ENCODE measurements at places on chromosomes 4 and X.

GRCh38 chr4:166577639-166578038, 656.7 kb downstream of the SPOCK3 start:
- no peak for DNase-seq

DNA sequence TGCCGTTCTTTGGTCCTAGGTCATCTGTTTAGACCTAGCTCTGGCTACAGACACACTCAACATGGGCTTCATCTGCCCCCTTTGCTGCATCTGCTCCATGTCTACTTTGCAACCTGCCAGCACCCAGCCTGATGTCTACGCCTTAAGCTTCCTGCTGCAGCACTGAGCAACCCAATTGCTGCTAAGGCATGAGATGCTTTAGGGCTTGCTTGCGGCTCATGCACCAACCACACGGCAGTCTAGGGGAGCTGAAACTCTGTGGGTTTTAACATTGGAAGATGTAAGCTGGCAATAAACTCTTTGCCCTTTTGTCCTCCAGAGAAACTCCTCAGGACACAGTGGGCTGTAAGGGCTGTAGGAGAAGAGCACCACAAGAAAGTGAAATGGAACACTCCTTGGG, 11.7 kb upstream of the CLNK start:
- DNase-seq: no peak

- no peak for DNase-seq
These were observed 390.7 kb downstream of the GBA3 start for GRCh38 chr4:23083391-23083790.

DNA sequence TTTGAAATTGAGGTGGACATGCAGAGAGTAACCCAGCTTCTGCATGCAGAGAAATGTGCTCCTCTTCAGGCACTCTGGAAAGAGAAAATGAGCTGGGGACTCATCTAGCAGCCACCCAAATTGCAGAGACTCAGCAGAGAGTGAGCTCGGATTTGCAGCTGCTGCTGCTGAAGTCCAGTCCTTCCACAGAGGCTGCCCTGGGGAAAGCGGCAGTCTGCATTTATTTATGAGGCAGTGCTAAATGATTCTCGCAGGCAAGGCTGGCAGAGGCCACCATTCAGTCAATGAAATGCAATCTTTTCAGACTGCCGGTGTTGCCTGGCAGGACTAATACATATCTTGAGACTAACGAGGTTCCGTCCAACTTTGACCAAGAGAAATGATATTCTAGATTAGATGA, 404.8 kb downstream of the NLGN4X start:
- DNase-seq: no peak

GRCh38 chr4:146975527-146975926, 29.9 kb upstream of the TTC29 start:
- DNase-seq: no peak

DNA sequence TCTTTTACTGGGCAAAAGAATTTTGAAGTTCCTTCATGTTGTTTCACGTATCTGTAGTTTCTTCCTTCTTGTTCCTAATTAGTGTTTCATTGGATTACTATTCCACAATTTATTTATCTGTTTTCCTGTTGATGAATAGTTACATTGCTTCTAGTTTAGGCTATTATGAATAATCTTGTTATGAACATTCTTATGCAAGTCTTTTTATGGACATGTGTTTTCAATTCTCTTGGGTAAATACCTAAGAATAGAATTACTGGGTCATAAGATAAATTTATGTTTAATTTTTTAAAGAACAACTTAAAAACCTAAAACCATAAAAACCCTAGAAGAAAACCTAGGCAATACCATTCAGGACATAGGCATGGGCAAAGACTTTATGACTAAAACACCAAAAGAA, 70.9 kb upstream of the RXFP1 start:
- DNase-seq: no peak

GRCh38 chrX:79854469-79854868, 160.1 kb upstream of the TBX22 start:
- no peak for DNase-seq

DNA sequence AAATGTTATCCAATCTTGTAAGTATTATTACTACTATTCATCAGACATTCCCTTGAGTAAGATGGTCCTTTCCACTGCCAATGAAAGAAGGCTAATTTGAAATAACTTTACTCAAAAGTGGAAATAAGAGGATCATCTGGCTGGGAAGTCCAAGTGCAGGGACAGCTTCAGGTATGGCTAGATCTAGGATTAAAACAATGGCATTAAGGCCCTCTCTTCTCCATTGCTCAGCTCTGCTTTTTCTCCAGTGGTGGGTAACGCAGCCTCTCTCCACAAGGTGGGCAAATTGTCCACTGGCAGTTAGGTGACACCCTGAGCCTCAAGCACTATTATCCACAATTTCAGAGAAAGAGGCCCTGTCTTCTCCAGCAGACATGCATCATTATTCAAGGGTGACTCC, 66.7 kb upstream of the PGM2 start:
- DNase-seq: no peak

- peak; percentile 40 for DNase-seq
These were observed 733 bp downstream of the CCNA2 start for GRCh38 chr4:121822796-121823504.

DNA sequence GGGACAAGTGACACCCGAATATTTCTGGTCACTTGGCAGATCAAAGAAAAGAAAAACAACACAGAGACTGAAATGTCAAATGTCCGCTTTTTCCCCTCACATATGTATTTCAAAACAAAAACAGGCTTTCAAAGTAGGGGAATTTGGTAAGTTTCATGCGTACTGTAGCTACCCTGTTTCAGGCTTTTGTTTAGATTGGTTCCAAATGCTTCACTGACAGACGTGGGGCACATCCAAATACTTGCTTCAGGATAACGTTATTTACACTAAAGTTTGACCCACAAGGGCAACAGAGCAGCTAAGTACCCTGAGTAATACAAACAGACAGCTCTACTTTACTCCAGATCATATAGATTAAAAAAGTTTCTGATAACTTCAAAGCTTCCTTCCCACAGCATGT, 804.5 kb upstream of the POU3F4 start:
- no peak for DNase-seq

Data from urothelium cell line (cell line).